HCT116 (cell line): ENCODE measurements at places on chromosomes 4 and X.

DNA sequence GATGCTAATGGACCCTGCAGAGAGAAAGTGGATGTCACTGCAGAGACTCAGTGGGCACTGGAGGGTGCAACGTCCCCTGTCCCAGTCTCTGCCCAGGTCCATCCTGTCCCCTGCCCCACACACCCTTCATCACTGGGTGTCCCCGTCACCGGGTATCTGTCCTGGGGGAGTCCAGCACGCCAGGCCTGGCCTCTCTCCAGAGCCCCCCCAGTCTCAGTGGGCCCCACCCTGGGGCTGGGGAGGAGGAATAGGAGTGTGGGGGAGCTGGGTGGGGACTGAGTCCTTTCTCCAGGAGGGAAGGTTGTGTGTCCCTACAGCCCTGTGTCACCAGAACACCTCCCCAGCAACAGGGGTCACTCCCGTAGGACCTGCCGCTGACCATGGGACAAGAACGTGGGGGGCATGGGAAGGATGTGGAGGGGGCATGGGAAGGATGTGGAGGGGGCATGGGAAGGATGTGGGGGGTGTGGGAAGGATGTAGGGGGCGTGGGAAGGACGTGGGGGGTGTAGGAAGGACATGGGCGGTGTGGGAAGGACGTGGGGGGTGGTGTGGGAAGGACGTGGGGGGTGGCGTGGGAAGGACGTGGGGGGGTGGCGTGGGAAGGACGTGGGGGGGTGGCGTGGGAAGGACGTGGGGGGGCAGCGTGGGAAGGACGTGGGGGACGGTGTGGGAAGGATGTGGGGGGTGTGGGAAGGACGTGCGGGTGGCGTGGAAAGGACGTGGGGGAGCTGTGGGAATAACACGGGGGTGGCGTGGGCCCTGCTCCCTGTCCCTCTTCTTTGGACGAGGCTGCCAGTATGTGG, 21.0 kb upstream of the SPON2 start:
- no peaks in the 10 kb centered on the region for H3K27me3 ChIP-seq
- H3K4me3 ChIP-seq = no peak overlapping the region
- no peaks in the 10 kb centered on the region for H3K36me3 ChIP-seq
- no peak overlapping the region for H3K27ac ChIP-seq
- DNase-seq = no peak
- peaks cover 13% of the 10 kb centered on the region for H3K4me1 ChIP-seq

DNA sequence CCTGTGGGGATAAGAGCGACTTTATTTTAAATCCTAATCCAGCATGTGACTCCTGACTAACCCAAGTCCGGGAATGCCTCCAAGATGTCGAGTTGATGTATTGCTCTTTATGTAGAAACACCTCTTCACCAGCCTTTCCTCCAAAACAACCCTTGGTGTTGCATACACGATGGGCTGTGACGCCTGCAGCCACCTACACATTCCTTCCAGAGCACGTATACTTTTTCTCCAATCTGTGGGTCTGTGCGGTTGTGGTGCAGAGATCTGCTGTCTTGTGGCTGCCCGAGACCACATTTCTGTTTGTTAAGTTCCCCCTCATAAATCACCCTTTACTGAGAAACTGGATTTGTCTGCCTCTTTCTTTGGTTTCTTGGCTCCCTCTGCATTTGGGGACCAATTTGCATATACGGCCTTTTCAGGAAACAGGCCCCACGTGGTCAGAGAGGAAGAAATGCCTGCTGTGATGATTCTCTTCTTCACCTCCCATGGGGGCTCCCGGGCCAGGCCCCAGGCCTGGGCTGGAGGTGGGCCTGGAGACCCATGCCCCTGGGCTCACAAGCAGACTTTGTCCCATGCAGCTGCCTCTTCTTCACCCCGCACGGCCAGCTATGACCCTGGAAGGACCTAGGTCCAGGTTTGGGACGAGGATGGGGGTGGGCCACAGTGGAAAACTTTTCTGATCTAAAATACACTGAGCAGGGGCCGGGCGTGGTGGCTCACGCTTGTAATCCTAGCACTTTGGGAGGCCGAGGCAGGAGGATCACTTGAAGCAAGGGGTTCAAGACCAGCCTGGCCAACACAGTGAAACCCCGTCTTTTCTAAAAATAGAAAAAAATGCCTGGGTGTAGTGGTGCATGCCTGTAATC, 21.4 kb upstream of the AFAP1 start:
- DNase-seq = no peak
- peaks cover 8% of the 10 kb centered on the region for H3K4me1 ChIP-seq
- no peaks in the 10 kb centered on the region for H3K36me3 ChIP-seq
- no peak overlapping the region for H3K4me3 ChIP-seq
- no peak overlapping the region for H3K27ac ChIP-seq
- no peaks in the 10 kb centered on the region for H3K27me3 ChIP-seq

DNA sequence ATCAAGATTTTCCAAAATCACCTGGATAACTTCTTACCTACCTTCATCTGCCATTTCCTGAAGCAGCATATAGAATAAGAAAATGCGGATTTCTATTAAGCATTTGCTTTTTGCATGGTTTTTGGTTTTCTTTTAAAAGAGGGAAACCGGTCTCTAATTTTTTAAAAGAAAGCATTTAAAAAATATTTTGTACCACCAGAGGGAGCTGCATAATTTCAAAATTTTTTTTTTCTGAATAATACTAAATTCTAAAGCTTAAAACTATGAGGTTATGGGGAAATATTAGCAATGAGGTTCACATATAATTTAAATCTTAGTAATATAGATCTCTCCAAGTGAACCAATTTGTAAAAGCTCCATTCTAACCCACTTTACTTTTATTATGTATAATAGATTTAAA, 137.7 kb upstream of the TENT5D start:
- no peaks in the 10 kb centered on the region for H3K36me3 ChIP-seq
- H3K27ac ChIP-seq = no peak overlapping the region
- DNase-seq = no peak
- no peaks in the 10 kb centered on the region for H3K27me3 ChIP-seq
- H3K4me3 ChIP-seq = no peak overlapping the region
- no peaks in the 10 kb centered on the region for H3K4me1 ChIP-seq

DNA sequence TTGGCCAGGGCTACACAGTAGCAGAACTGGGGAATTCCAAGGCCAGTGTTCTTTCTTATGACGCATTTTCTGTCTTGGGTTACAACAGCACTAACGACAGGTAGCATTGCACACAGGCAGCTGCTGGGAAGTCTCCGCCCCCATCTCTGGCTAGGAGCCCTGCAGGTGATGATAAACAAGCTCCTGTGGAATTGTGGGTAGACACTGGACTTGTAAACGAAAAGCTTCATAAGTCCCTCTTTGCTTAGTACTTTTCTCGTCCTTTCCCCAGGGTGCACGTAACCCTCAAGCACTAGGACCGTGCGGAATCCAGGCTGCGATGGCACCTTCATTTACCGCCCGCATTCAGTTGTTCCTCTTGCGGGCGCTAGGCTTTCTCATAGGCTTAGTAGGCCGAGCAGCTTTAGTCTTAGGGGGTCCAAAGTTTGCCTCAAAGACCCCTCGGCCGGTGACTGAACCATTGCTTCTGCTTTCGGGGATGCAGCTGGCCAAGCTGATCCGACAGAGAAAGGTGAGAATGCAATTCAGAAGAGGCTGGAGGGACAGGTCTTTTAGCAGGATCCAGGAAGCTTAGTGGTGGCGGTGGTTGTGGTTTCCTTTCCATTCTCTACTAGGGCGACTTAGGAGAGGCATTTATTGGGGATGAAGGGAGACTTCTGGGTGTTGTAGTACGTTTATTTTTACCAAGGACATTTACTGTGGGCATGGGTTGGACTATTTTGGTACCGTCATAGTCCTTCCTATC, at the start of gene FAAH2:
Gene FAAH2, plus strand, starts transcription at position 200 of the 745 bp plus-strand sequence. Its CDS starts 120 bp downstream, at position 320.
- no peaks in the 10 kb centered on the region for H3K27me3 ChIP-seq
- H3K4me3 ChIP-seq = peak within 1 kb of the TSS; percentile 68
- peak; percentile 90 for DNase-seq
- H3K27ac ChIP-seq = peak within 1 kb of the TSS; percentile 80
- H3K36me3 ChIP-seq = no peaks in the 10 kb centered on the region

DNA sequence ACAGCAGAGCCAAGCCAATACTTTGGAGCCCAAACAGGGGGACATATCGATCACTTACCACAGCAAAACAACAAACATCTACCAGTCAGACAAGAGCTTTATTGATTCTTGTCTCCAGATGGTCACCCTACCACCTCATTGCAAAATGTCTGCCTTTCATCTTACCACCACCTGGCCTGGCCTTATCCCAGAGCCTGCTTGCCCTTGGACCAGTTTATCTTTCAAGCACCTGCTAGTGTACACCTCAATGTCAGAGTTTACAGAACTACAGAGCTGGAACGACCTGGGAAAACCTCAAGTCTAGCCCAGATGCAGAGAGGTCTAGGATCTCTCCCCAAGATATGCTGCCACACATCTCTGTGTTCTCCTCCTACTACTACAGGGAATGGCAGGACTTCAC, 4.5 kb downstream of the BCAP31 start:
- H3K27ac ChIP-seq = no peak overlapping the region
- no peak for DNase-seq
- H3K4me3 ChIP-seq = no peak overlapping the region
- H3K27me3 ChIP-seq = no peaks in the 10 kb centered on the region
- H3K36me3 ChIP-seq = peaks cover 25% of the 10 kb centered on the region
- peaks cover 11% of the 10 kb centered on the region; the same call in 1 of the 2 replicates for H3K4me1 ChIP-seq

- no peak overlapping the region for H3K27ac ChIP-seq
- H3K4me1 ChIP-seq = no peaks in the 10 kb centered on the region
- DNase-seq = no peak
- H3K4me3 ChIP-seq = no peak overlapping the region
Observed at GRCh38 chr4:139682741-139683151, 17.1 kb downstream of the MGST2 start.

DNA sequence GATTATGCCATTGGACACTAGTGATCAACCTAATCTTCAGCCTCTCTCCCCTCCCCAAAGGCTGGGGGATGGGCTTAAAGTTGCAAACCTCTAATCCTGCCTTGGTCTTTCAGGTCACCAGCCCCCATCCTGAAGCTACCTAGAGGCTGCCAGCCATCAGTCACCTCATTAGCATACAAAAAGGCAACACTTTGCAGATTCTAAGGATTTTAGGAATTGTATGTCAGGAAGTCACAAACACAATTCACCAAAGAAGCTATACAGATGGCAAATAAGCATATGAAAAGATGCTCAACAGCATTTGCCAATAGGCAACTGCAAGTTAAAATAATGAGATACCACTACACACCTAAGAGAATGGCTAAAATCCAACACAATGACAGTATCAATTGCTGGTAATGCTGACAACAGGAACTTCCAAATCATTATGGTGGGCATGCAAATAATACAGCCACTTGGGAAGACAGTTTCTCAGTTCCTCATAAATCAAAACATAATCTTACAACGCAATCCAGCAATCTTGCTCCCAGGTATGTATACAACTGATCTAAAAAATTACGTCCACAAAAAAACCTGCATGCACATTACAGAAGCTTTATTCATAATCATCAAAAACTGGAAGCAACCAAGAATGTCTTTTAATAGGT, 9.0 kb upstream of the PIM2 start:
- H3K36me3 ChIP-seq = peaks cover 1% of the 10 kb centered on the region; the same call in 1 of the 2 replicates
- no peak overlapping the region for H3K27ac ChIP-seq
- no peaks in the 10 kb centered on the region for H3K27me3 ChIP-seq
- no peak overlapping the region for H3K4me3 ChIP-seq
- H3K4me1 ChIP-seq = no peaks in the 10 kb centered on the region
- DNase-seq = no peak

DNA sequence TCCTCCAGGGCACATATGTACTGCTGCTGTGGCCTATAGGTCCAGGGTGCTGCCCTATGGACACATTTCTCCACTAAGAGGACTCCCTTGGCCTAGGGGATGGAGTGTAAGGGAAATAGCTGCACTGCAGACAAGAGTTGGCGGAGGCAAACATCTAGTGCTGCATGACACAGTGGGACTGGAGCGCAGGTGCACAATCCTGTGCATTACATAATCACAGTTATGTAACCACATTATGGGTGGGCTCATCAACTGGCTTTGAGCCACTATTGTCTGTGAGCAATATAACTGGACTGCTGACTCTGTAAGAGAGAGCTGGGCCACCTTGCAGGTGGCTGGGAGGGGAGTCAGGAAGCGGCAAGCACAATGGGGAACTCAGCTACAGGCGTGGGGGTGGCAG, 3.2 kb upstream of the TIGD2 start:
- no peak overlapping the region for H3K4me3 ChIP-seq
- 0 out of 2 replicates have a peak, but pooled peaks cover 7% of the 10 kb centered on the region for H3K36me3 ChIP-seq
- H3K27me3 ChIP-seq = no peaks in the 10 kb centered on the region
- no peak overlapping the region for H3K27ac ChIP-seq

DNA sequence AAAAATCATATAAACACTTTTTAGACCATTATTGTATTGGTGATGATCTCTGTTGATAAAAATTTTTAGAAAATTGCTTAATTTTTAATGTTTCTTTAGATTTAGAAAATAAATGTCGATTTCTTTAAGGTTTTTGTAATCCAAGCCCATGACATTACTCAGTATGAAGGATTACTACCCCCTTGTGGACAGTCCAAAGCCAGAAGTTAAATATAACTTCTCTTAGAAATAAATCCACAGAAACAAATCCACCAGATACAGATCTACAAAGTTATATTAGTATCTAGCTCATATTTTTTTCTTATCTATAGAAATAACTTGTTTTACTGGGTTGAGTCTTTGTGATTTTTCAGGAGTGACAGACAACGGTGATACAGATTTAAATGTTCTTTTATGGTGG, 18.9 kb downstream of the TIFA start:
- no peak for DNase-seq
- no peaks in the 10 kb centered on the region for H3K4me1 ChIP-seq
- peaks cover 11% of the 10 kb centered on the region for H3K36me3 ChIP-seq
- no peak overlapping the region for H3K4me3 ChIP-seq
- H3K27ac ChIP-seq = no peak overlapping the region
- H3K27me3 ChIP-seq = no peaks in the 10 kb centered on the region

- no peak overlapping the region for H3K27ac ChIP-seq
- H3K4me1 ChIP-seq = no peaks in the 10 kb centered on the region
- 0 out of 2 replicates have a peak, but pooled peaks cover 8% of the 10 kb centered on the region for H3K27me3 ChIP-seq
- DNase-seq = no peak
- H3K36me3 ChIP-seq = no peaks in the 10 kb centered on the region
Observed at GRCh38 chr4:81600520-81601357, 129.0 kb upstream of the RASGEF1B start.

GRCh38 chrX:68684291-68684918, 36.9 kb downstream of the STARD8 start:
- no peak overlapping the region for H3K27ac ChIP-seq
- H3K27me3 ChIP-seq = no peaks in the 10 kb centered on the region
- H3K4me3 ChIP-seq = no peak overlapping the region
- no peaks in the 10 kb centered on the region for H3K36me3 ChIP-seq

DNA sequence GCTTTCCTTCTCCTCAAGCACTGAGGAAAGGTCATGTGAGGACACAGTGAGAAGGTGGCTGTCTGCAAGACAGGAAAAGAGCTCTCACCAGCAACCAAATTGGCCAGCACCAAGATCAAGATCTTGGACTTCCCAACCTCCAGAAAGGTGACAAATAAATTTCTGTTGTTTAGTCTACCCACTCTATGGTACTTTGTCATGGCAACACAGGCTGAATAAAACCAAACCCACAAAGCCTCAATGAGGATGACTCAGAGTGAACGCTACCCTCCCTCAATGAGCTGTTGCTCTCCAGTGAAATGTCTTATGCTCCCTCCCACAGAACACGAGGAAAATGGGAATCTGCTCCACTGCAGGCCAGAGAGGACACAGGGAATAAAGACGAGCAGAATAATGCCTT, 244.1 kb downstream of the RAB28 start:
- H3K36me3 ChIP-seq = no peaks in the 10 kb centered on the region
- H3K27ac ChIP-seq = no peak overlapping the region
- H3K4me3 ChIP-seq = no peak overlapping the region
- no peaks in the 10 kb centered on the region for H3K27me3 ChIP-seq
